ENCODE measurements at places on chromosomes 1 and 21. TPM values are rescaled to one million over a fixed set of nuclear protein-coding genes. Genes with fewer than 3 reads are reported as not detected.

The HES3 gene
- not detected for total RNA-seq

The OLIG2 gene
- not detected for total RNA-seq

The DDR2 gene
- 1.7 TPM for total RNA-seq

The NDUFV3 gene
- 40.2 TPM for total RNA-seq

The ECM1 gene
- total RNA-seq, result 13.9 TPM

The RXRG gene
- not detected for total RNA-seq

The PHGDH gene
- 136 TPM for total RNA-seq

The C4BPA gene
- not detected for total RNA-seq

The TRIM63 gene
- total RNA-seq, result not detected

The MMP23B gene
- 0.64 TPM for total RNA-seq

The ANGPTL3 gene
- total RNA-seq, result not detected

The LRRC42 gene
- 52.3 TPM for total RNA-seq

The PRAMEF27 gene
- not detected for total RNA-seq
